Calu3 (cell line): ENCODE measurements at places on chromosomes 7 and 10. TPM values are rescaled to one million over a fixed set of nuclear protein-coding genes. Genes with fewer than 3 reads are reported as not detected.

Gene GPC2
- 3.2 and 3.6 TPM in 2 replicates for total RNA-seq

Gene IDI2
- total RNA-seq, result not detected in 2 replicates

DNA sequence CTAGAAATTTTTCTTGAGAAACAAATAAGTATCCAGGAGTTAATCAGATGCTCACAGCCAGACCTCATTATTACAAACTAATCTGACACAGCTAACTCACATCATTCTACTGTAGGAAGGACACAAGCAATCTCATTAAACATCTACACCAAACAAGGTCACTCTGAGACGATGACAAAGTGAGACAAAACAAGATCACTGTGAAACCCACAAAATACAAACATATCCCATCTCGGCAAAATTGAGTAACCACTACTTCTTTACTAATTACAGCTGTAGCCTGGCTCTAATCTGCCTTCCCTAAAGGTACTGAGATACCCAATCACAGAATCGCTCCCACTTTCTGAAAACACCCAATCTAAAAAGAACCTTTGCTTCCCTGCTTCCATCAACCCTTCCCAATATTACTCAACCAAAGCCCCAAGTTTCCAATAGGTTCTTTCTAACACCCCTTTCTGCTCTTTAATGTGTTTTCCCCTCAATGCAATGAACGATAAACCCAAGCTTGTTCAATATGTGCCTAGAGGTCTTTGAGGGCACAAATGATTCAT lies 26.9 kb downstream of the CCDC6 start:
- no peak for DNase-seq

GRCh38 chr7:33893377-33893776 lies 12.0 kb upstream of the BMPER start:
- DNase-seq, result peak; percentile 47

DNA sequence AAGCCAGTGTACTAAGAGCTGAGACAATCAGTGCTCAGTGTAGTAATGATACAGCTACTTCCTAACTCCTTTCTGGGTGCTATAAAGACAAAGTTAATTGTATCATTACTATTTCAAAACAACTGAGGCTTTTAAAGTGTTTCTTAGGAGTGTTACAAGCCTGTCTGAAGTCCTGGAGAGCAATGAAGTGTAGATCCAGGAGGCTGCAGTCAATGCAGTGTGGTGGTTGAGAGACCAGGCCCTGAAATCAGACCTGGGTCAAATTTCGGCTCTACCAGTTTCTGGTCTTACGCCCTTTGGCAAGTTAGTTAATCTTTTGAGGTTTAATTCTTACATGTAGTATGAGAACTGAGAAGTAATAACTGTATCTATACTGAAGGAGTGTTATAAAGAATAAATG lies 387.0 kb downstream of the SDK1 start:
- DNase-seq, result no peak

- DNase-seq, result no peak
Measured at GRCh38 chr10:72379062-72379461, 24.3 kb upstream of the DNAJB12 start.

DNA sequence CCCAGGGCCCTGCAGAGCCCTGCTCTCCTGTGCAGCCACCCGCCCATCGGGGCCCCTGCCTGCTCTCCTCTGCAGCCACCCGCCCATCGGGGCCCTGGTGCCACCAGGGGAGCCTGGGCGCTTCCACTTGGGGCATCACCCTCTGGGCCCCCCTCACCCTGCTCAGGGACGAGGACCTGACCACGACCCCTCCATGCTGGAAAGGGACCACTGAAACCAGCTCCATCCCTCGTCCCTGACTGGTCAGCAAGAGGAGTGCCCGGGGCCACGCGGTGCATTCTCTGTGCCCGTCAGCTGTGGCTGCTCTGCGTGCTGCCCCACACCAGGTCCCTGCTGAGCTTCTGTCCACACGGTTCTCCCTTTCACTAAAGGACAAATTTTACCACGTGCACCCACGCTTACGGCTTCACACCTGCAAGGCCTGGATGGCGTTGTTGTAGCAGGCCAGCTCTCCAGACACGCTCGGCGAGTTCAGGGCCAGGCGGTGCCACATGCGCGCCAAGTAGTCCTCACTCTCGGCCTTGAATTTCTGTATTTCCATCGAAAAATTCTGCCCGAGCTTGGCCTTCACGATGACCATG lies 57.6 kb downstream of the CFAP46 start:
- DNase-seq, result no peak

- DNase-seq, result peak; percentile 52
Measured at GRCh38 chr7:23205909-23206767, 24.3 kb downstream of the NUP42 start.

- no peak for DNase-seq
Measured at GRCh38 chr7:96676919-96677318, 32.7 kb downstream of the SEM1 start.

DNA sequence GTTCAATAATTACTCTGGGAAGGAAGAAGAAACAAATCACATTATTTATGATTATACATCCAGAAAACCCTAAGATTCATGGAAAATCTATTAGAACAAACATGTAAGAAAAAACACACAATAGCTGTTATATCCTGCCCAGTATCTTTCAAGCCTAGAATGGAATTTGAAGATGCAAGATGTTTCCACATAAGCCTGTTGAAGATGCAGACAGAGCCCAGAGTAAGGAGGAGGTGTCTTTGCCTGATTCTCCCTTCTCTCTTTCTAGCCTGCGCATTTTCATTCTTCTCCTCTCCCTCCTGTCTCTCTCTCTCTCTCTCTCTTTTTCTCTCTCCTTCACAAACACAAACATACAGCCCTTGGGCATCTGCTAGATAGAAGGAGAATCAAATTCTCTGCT lies 170.1 kb upstream of the INHBA start:
- no peak for DNase-seq

Gene ZNF365
- 4.0 and 4.3 TPM in 2 replicates for total RNA-seq

Gene ANKRD30A
- total RNA-seq, result 0.10 TPM in 1 of 2 replicates, not detected in the other
